Activated CD4-positive, CD25-positive, alpha-beta regulatory T cell treated with anti-CD3 and anti-CD28 coated beads, Interleukin-2, amount 50 U/mL, for 16 hours (primary cell): ENCODE measurements at places on chromosomes 7 and 10.

GRCh38 chr7:151087245-151088018 lies 1.2 kb downstream of the AGAP3 start:
- DNase-seq = no peak

DNA sequence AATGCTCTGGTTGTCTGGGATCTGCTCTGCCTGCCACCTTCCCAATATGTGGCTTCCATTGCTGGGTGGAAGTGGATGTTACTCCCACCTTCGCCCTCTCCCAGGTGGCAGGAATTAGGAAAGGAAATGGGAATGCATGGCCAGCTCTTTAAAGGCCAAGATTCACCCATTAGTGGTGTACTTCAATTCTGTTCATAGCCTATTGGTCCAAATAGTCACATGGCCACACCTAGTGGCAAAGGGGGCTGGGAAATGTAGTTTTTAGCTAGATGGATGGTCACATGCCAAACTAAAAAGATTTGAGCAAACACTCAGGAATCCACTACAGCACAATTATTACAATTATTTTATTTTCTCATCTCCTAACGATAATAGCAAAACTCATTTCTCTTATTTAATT lies 135.1 kb downstream of the NPY start:
- no peak for DNase-seq

DNA sequence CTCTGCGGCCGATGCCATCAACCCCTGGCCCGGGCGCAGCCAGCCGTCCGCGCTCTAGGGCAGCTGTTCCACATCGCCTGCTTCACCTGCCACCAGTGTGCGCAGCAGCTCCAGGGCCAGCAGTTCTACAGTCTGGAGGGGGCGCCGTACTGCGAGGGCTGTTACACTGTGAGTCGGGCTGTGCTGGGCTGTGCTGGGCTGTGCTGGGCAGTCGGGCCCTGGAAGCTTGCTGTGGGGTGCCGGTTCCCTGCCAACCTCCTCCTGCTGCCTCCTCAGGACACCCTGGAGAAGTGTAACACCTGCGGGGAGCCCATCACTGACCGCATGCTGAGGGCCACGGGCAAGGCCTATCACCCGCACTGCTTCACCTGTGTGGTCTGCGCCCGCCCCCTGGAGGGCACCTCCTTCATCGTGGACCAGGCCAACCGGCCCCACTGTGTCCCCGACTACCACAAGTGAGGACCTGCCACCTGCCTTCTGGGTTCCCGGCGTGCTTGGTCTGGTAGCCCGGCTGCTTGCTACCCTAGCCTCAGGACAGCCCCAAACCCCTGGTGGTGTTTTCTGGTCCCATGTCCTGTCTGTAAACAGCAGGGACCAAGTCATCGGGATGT lies 7.5 kb downstream of the ZYX start:
- no peak for DNase-seq

GRCh38 chr10:104081998-104082397 lies 3.7 kb downstream of the COL17A1 start:
- DNase-seq = no peak

DNA sequence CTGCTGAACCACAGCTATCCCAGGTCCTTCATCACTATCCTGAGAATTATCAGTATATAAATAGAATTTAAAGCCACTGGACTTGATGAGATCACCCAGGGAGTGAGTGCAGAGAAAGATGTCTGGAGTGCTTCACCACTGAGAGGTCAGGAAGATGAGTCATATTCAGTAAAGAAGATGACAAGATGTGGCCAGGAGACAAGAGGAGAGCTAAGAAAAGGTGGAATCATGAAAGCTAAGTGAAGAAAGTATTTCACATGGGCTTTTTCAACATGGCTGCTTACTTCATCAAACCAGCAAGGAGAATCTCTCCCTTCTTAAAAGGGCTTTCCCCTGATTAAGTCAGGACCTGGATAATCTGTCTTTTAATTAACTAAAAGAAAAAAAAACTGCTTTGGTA lies 9.1 kb upstream of the PRKAR2B start:
- no peak for DNase-seq

DNA sequence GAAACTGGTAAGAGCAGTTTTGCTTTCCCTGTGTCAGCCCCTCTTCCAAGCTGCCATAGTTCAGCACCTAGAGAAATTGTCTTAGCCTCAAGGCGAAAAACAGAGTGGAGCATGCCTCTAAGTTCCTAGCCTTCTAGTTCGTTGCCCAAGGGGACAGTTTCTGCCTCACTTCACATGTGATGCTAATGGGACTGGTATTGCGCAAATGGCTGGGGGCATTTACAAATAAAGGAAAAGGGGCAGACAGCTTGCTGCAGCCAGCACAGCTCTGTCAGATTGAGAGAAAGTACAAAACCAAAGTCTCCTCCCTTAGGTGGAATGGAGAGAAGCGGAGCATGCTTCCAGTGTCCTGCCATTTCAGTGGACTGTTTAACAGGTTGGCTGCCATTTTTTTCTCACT lies 567.7 kb downstream of the ETV1 start:
- DNase-seq = no peak

DNA sequence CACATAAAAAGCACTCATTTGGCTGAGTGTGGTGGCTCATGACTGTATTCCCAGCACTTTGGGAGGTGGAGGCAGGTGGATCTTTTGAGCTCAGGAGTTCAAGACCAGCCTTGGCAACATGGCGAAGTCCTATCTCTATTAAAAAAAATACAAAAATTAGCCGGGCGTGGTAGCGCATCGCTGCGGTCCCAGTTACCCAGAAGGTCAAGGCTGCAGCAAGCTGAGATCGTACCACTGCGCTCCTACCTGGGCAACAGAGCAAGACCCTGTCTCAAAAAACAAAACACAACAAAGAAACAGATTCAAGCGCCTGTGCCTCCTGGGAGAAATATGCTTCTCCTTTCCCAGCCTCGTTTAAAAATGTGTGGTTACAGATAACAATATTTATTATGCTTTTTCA lies 2.2 kb upstream of the ABCF2 start:
- DNase-seq = no peak

- DNase-seq = no peak
These were observed 586.4 kb upstream of the SEMA3D start for GRCh38 chr7:85773116-85773728.

DNA sequence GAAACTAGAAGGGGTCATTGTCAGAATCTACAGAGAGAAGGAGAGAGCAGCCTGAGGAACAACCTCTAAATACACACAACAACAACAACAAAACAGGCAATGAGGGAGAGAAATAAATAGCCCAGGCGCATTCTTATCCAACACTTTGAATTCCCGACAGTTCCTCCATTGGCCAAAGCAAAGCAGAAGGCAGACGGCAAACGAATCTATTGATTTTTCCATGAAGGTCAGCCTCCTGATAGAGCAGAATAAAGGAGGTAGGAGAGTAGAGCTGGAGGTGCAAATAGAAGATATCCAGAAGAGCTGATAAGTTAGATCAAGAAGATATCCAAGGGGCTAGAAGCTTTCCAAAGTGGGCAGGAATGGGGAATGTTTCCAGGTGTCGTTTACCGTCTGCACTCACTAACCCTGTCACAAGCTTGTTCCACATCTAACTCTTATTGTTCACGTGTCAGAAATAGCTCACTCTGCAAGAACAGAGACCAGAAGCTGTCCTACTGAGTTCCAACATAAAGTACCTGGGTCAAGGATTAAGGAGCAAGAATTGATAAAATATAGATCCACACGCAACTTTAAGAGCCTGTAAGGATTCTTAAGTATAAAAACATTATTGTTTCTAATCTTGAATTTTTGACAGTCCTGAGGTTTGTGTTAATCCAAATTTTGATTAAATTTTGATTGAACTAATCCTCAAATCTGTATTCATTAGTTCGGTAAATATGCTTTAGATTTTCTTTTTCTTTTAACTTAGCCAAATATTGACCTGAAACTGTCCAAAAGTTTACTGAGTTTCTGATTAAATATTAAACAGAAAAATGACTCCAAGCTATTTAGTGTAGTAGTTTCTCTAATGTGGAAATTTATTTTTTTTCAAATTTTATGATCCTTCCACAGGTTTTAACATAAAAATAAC lies 45.7 kb downstream of the PTN start:
- DNase-seq = no peak

DNA sequence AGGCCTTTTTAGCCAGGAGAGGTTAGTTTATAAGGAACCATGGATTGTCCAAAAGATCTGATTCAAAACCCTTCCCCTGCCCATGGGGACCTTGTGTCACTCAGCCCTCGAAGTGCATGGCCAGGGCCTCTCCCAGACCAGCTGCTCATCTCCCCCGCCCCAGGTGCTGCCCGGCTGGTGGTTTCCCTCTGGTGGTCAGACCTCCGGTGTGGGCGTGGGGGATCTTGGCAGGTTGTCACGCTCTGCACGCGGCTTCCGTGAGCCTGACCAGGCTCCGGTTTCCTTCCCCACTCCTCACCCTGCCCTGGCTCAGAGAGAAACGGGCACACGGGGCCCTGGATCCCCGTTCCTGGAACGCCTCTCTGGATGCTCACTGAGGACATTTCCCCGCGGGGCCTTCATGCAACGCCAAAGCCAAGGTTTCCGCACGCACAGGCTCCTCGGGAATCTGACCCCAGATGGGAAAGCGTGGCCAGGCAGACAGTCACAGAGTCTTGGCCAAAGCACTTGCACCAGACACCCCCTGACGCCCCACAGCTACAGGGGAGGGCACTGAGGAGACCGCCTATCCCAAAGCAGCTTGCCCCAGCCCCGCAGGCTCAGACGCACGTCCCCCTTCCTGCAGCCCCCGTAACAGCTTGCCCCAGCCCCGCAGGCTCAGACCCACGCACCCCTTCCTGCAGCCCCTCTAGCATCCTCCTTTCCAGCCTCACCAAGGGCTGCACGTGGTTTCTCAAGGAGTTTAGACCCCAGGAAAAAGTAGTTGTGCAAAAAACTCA lies 7.8 kb upstream of the DIP2C start:
- no peak for DNase-seq

- DNase-seq = no peak
These were observed 505.6 kb upstream of the MKI67 start for GRCh38 chr10:128631801-128632241.

GRCh38 chr10:86423739-86424138 lies 57.1 kb upstream of the GRID1 start:
- no peak for DNase-seq
